Activated CD8-positive, alpha-beta memory T cell treated with anti-CD3 and anti-CD28 coated beads, Interleukin-2, amount 10 ng/mL, durations not matched to agents 7 days and 5 days (primary cell): ENCODE measurements at places on chromosomes 16 and 17. TPM values are rescaled to one million over a fixed set of nuclear protein-coding genes. Genes with fewer than 3 reads are reported as not detected.

DNA sequence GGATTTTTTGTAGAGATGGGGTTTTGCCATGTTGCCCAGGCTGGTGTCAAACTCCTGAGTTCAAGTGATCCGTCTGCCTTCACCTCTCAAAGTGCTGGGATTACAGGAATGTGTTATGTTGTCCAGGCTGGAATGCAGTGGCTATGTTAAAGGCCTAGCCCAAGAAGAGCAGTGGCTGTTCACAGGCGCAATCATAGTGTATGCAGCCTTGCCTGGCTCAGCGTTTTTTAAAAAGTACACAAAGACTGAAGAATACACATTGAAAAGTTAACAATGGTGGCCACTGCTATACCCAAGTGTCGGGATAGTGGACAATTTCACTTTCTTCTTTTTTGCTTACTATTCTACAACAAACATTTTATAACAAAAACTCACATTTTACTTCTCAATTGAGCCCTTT is 7.0 kb downstream of the DERL2 start:
- no peak for DNase-seq

DNA sequence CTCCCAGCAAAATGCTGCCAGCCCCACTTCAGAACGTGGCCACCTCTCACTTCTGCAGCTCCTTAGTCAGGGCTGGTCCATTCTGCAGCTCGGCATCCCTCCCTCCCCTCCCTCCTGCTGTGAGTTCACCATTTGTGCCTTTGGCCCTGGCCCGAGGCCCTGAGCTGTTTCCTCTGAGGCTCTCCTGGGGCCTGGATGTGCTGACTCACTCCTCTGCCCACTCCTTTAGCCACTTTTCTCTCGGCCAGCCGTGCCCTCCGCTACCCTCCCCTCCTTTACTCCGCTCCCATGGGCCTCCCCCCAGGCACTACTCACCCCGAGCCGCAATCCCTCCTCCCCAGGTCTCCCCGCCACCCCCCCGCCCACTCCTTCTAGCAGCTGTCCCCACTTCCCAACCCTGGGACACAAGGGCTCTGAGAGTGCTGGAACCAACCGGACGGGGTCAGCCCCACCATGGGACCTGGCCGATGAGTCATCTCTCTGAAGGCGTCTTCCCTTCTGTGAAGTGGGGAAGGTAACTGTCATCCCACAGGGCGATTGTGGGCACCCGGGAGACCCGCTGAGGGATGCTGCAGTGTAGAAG is 11.5 kb downstream of the KCNG4 start:
- DNase-seq, result no peak

The DPEP2NB gene
- not detected for total RNA-seq

The WFDC1 gene
- total RNA-seq, result not detected

DNA sequence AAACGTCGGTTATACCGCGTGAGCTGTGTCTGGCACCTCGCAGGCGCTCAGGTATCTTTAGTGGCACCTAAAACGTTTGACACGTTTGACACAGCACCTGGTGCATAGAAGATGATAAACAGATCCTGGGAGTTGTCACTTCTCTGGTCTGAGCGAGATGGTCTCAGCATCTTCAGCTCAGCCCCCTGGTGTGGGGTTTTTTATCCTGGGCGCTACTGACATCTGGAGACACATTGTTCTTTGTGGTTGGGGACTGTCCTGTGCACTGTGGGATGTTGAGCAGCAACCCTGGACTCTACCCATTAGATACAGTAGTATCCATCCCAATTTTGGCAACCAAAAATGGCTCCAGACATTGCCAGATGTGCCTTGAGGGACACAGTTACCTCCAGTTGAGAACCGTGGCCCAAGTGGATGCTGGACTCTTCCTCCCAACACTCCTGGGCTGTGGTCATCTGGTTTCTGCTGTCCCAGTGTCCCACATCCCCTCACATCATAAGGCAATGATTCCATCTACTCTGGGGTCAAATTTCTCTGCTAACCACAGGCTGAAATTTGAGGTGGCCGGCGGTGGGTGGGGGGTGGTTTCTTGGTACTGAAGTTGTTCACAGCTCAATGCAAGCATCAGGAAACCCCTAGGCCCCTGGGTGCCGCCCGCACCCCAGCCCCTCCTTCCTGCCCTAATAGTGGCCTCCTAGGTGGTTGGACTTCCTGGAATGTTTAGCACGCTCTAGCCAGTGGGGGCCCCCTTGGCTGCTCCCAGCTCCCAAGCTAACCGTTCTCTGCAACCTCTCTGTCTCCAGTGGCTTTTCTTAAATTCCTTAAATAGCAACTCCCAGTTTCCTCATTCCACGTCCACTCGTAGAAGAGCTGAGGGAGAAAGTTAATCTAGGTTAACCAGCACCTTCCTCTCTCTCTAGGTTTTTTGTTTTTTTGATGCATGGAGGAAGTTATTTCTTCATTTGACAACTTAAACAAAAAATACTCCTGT is 124.8 kb downstream of the ABCC1 start:
- no peak for DNase-seq

DNA sequence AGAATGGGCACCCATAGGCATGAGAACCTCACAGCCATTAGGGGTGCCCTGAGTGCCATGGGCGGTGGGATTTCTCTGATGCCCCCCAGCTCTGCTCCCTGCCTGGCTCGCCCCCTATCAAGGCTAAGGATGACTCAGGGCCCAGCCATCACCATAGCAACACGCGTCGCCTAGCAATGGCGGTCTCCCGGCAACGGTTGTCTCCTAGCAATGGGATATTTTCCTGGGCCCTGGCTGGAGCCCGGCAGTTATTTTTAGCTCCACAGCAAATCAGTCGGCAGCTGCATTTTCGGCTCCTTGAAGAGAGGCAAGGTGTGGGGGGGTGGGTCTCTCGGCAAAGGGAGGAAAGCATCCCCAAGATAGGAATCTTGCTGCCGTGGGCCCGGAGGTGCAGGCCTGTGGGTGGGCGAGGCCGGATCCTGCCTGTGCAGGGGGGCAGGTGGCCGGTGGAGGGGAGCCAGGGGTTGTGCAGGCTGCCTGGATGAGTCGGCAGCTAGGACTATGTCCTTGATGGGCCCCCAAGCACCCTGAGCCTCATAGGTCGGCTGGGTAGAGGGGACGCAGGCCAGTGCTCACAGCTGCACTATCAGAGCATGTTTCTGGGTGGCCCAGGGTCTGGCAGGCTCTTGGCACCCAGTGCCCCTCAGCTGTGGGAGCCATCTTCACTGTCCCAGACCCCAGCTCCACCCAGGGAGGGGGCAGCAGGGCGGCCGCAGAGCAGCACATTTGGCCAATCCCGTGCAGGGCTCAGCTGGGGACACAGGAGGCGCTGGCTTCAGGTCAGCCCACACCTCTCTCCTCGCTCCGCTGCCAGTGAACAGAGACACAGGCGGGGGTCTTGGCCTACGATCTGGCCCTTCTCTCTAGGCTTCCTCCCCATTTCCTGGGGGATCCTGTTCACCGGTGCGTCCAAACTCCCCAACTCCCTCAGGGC is 4.2 kb upstream of the FBXL16 start:
- no peak for DNase-seq

GRCh38 chr16:49019831-49020230 is 261.8 kb downstream of the CBLN1 start:
- no peak for DNase-seq

DNA sequence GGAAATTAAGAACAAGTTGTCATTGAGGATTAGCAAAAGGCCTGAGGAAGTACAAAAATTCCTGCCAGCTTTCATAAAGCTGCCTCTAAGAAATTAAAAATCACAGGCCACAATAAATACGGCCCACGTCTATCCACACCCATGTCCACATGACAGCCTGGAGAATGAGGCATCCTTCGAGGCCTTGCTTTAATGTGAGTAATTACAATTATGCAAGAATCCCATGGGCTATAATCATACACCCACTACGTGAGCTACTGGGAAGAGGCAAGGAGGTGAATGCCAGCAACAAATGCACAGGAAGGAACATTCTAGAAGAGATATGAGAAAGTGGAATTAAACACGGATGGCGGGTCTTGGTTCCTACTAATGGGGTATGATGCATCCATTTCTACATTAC is 65.4 kb upstream of the ZFHX3 start:
- no peak for DNase-seq

DNA sequence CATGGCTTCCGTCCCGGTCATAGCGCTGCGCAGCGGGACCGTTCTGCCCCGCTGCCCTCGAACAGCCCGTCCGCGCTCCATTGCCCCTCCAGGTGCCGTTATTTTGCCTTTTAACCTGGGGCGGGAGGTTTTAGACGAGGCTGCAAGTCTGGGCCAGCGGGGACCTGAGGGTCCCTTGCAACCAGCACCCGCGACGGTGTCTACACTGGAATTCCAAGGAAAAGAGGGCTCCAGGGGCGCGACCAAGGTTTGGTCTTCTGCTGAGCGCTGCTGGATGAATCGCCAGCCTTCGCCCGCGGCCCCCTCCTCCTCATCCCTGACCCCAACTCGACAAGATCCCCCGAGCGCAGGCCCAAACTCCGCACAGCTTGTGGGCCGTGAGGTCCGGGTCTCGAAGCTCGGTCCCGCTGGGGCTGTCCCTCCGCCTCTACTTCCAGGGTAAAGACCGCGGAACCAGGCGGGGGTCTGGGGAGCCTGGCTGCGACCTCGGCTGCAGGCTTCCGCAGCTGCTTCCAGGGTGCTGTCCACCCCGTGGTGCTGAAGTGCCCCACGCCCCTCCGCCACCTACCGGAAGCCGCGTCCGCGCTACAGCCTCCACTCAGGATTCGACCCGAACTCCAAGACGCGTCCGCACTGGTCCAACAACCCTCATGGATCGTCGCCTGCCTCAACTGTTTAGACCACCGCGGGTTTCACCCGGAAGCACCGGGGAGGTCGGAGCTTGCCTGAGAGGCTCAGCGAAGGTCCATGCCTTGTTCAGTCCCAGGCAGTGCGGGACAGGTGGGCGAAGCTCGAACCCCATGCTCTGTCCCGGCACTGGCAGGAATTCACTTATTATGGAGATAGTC is 10.1 kb upstream of the CA4 start:
- DNase-seq, result peak; percentile 75

- DNase-seq, result no peak
Measured at GRCh38 chr17:62916684-62917571, 49.1 kb upstream of the TANC2 start.

GRCh38 chr17:81683208-81683583 is 401 bp downstream of the ARL16 start:
- no peak for DNase-seq

The SPHK1 gene
- total RNA-seq, result 5.4 TPM

DNA sequence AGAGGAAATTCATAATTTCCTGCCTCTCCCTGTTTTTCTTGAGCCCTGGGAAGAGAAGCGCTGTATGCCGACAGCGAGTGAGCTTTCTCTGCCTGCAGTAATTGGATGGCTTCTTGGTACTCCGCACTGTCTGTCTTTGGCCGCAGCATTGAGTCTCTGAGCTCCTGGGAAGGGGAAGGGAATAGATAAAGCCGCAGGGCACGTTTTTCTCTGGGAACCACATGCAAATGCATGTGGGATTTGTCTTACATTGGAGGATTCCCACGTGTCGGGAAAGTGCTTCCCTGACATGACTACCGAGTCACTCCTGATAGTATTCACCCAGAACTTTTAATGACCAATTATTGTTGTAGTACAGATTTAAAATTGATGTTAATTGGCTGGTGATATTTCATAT is 385.9 kb downstream of the CPPED1 start:
- DNase-seq, result no peak

DNA sequence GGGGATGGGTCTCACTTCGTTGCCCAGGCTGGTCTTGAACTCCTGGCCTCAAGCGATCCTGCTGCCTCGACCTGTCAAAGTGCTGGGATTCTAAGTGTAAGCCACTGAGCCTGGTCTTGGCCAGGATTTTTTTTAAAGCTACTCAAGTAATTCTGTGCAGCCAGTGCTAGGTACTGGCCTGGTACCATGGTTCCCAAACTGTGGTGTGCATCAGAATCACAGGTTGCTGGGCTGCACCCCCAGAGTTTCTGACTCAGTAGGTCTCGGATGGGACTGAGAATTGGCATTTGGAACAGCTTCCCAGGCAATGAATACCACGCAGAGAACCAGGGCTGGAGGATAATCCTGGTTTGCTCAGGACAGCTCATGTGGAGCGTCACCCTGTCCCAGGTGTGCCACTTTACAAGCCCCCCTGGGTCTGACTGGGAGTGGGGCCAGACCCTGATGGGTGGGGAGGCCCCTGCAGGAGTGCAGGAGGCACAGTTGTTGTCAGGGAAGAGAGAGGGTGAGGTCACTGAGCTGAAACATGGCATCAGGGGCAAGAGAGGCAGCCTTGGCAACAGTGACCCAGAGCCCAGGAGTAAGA is 10.7 kb upstream of the MRPS23 start:
- no peak for DNase-seq

- DNase-seq, result no peak
Measured at GRCh38 chr16:87587636-87588035, 14.7 kb upstream of the JPH3 start.

The CCL8 gene
- total RNA-seq, result not detected

The C17orf50 gene
- not detected for total RNA-seq

GRCh38 chr17:70702683-70703255 is 533.4 kb downstream of the KCNJ2 start:
- no peak for DNase-seq

The ADGRG1 gene
- total RNA-seq, result 19.9 TPM

DNA sequence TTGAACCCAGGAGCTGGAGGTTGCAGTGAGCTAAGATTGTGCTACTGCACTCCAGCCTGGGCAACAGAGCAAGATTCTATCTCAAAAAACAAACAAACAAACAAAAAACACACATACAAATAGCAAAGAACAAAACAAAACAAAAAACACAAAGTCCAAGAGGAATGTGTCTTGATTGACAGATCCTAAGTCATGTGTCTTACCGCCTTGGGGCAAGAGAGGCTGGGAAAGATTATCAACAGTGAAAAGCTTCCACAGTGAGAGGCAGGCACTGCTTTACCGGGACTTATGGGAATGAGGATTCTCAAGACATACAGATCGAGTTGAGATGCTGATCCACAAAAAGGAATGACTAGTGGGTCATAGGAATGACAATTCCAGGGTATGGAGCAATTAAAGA is 62.7 kb upstream of the GAS7 start:
- no peak for DNase-seq

GRCh38 chr17:57676543-57676942 is 68.6 kb downstream of the CCDC182 start:
- no peak for DNase-seq

DNA sequence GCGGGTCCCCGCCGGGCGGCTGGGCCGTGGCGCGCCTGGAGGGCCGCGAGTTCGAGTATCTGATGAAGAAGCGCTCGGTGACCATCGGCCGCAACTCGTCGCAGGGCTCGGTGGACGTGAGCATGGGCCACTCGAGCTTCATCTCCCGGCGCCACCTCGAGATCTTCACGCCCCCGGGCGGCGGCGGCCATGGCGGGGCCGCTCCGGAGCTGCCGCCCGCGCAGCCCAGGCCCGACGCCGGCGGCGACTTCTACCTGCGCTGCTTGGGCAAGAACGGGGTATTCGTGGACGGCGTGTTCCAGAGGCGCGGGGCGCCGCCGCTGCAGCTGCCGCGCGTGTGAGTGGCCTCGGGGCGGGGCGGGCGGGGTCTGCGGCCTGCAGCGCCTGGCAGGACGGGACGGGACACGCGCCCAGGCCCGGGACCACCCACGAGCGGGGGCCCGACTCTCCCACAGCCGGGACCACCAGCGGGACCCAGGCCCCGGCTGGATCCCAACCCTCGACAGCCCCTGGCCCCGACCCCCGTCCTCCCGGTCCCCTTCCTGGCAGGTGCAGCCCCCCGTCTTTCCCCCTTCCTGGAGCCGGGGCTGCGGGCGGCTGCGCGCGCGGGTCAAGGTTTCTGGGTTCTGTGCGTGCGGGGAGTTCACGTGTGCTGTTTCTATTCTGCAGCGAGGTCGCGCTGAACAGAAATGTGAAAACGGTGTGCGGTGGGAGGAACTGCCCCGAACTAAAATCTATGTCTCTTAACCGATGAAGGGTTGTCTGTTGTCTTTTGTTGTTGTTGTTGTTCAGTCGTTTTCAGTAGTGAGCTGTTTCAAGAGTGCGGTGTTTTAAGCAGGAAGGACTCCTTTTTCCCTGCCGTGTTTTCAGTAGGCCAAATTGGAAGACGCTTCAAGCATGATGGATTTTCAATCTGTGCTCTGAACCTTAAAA is 705 bp downstream of the FOXK2 start:
- peak; percentile 67 for DNase-seq
